ENCODE measurements at places on chromosomes 16 and 17.
A peak's percentile ranks its signal among the peaks of the same experiment; 100 is the strongest.

GRCh38 chr17:1606352-1606985 lies 22.2 kb downstream of the SLC43A2 start:
- DNase-seq = no peak

DNA sequence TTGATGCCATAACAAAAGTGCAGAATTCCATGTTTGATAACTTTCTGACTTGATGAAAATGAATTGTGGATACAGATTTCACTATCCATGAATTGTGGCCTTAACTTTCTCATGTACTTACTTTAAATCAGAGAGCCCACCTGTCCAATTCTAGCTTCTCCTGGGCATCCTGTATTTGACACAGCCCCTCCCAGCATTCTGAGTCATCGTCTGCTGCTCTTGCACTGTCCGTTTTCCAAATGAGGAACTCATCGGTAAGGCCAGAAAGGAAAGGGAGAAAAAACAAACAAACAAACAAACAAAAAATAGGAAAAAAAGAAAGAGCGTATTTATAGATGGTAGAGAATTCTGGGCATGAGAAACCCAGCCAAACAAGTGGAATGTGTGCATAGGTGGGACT lies 361.6 kb downstream of the WWOX start:
- no peak for DNase-seq

DNA sequence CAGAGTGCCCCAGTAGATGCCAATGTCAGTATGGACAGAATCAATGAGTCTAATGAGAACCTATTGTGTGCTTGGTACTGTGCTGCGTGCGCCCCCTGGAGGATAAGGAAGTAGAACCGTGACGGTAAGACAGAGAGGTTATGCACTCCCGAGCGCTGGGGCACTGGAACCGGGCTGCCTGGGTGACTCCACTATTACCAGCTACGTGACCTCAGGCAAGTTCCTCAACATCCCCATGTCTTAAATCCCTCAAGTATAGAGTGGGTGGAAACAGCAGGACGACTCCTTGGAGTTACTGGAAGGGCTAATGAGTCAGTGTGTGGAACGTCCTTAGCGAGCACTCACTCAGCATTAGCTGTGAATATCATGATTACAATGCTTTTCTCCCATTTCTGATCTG lies 16.2 kb downstream of the CHST4 start:
- DNase-seq = peak; percentile 8

- no peak for DNase-seq
These were observed 17.2 kb downstream of the MRC2 start for GRCh38 chr17:62644487-62645173.

DNA sequence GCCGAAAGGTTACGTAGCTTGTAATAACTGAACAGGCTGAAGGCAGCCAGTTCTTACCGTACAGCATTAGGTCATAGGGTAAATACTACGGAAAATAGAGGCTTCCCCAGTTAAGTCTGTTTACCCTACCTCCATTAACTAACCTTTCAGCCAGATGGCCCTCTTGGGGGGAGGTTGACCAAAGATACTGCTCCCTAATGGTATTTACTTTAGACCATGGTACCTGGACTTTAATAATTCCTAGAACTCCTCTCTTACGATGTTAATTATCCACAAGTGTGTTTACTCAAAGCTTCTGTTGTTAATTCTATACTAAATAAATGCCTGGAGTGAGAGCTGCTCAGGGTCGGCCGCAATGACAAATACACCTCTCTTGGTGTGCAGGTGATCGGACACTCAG lies 9.8 kb upstream of the ADAT1 start:
- DNase-seq = no peak

GRCh38 chr16:26175944-26176343 lies 484.2 kb downstream of the HS3ST4 start:
- no peak for DNase-seq

DNA sequence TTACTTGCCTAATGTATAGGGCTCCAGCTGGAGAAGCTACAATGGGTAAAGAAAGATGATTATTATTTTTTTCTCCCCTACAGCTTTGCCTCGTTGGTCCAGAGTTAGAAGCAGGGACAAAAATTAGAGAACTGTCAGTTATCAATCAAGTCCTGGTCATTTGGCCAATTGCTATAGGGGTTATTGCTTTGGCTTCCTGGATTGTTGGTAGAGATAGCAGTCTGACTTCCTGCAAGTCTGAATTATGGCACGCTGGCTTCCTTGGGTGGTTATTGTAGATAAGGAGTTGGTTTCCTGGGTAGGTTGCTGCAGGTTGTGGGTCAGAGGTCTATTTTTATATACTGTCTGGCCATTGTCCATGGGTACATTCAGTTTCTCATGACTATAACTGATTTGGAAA lies 84.7 kb upstream of the ELAC2 start:
- no peak for DNase-seq

DNA sequence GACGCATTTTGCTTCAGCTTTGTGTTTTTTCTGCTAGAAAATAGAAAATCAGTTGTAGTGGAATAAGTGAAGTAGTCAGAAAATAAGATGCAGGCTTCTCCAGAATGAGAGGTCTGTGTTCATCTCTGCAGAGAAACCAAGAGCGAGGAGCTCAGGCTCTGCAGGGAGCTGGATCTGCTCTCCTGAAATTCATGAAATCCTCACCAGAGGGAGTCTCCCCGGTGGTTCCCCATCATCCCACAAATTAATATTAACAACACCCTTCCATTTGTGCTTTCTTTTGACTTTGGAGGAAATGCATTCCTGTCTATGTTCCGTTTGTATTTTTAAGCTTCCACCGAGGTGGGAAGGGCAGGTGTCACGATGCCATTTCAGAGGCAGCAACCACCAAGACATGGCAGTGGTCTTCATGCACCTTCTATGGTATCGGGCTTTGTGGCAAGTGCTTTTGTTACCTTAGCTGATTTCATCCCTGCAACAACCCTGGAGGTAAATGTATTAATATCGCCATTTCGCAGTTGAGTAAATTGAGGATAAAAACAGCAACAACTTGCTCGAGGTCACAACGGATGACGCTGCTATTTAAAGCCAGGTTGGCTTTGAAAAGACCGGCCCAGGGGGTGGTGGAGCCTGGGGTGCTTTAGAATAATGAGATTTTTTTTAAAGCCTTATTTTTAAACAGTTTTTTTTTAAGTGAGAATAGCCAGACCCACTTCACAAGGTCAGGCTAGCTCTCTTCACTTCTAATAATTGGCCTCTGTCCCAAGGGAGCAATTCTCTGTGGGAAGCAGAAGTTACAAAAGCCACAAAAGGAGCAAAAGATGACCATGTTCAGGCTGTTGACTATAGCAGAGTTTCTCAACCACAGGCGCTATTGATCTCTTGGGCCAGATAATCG lies 367.6 kb upstream of the ERCC4 start:
- DNase-seq = no peak

GRCh38 chr16:85750827-85751697 lies at the start of gene C16orf74:
C16orf74 (minus strand) TSS chr16:85751096; CDS start chr16:85735217, 15,879 bp downstream.
- DNase-seq = no peak

DNA sequence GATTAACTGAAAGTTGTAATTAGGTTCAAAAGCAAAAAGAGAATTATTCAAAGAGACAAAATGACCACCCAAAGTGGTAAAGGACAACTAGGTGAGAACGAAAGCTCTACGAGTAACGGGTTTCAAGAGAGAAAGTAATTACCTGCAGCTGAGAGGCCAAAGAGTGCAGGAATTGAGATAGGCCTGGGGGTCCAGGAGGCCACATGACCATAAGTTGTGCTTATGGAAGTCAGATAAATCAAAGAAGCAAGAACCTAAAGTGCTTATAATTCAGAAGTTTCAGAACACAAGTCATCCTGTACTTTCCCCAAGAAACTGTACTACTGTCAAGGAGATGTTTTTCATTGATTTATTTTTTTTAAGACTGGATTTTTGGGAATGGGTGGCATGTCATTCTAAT lies 91.1 kb downstream of the TANGO6 start:
- no peak for DNase-seq

DNA sequence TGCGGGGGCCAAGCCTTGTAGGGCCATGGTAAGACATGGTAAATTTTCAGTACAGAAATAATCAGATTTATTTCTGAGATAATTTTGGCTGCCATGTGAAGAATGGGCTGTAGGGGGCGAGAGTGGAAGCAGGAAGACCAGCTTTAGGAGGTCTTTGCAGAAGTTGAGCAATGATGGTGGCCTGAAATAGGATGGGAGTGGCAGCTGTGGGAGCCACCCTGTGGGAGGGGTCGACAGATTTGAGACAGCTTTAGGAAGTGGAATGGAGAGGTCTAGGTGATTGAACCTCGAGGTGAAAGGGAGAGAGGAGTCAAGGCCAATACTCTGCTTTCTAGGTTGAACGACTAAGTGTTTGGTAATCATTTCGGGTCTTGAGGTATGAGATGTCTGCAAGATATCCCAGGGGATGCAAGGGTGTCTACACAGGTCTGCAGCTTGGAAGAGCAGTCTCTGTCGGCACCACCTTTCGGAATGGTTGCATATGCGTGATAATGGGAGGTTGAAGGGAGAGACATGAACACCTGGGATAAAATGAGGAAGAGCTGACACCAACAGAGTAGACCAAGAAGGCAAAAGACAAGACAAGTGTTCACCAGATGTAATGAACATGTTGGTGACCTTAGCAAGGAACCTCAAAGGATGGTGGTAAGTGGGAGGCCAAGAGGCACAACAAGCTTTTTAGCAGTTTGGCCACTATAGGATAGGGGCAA lies 4.2 kb upstream of the ATXN7L3 start:
- no peak for DNase-seq

GRCh38 chr17:50172130-50172529 lies 6.3 kb downstream of the SGCA start:
- DNase-seq = no peak

DNA sequence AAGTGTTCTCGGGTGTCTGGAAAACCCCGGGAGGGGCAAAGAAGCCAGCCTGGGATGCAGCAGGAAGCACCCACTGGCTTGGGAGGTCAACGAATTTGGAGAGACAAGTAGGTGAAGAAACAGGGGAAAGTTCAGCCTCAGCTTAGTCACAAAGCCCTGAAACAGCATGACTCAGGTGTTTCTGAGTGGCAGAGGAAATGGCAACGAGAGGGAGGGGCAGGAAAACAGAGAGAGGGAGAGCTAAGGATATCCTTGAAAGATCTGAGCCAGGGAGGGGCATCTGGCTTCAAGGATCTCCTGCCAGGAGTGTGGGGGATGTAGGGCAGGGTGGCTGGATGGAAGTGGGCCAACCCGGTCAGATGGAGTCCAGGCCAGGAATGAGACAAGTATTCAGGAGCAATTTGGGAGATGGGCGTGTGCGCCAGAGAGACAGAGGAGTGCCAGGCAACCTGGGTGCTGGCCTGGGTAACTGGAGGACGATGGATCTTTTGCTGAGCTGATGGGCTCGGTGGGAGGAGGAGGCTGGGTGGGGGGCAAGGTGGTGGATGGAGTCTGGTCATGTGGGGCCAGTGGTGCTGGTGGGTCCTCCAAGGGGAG lies 27.2 kb downstream of the ABCC3 start:
- no peak for DNase-seq

DNA sequence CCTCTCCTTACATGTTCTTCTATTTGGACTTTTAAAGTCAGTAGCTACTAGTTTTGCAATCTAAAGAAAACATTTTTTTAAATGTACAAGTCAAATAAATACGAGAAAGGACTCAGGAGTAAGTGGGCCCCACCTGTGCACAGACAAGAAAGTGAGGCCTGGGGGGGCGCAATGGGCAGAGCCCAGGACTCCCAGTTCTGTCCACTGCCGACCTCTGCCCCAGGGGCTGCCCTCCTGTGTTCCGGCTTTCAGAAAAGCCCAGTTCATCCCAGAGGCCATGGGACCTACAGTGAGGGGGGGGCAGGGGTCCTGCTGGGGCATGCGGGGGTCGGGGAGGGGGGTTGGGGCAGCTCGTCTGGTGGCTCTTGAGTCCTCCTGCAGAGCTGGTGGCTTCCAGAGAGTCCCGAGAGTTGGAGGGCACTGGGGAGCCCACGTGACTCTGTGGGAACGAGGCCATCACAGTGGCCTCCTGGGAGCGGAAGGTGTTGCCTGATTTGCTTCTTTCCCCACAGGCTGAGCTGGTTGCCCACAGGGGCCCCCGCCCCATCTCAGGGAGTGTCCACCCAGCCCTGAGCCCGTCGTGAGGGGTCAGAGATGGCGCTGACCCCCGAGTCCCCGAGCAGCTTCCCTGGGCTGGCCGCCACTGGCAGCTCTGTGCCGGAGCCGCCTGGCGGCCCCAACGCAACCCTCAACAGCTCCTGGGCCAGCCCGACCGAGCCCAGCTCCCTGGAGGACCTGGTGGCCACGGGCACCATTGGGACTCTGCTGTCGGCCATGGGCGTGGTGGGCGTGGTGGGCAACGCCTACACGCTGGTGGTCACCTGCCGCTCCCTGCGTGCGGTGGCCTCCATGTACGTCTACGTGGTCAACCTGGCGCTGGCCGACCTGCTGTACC lies 2.4 kb downstream of the UTS2R start:
- no peak for DNase-seq

GRCh38 chr17:79779084-79779529 lies 1.2 kb downstream of the CBX2 start:
- no peak for DNase-seq

DNA sequence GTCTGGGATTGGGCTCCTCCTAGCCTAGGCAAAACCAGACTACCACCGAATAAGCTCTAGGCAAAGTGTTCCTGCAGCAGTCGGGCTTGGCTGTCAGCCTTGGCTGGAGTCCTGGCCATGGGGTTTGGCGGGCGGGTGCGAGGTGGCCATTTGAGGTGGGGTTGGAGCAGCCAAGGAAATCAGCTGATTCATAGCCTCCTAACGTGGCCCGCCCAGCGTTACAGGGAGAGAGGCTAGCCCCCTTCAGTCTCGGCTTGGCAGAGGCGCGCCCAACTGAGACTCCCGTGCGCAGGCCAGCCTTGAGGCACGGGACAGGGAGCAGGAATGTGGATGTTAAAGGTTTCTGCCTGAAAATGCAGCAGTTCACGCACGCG lies 1.9 kb downstream of the PMP22 start:
- DNase-seq = no peak

- no peak for DNase-seq
These were observed 76.6 kb upstream of the TNRC6A start for GRCh38 chr16:24652803-24653202.

GRCh38 chr16:31467151-31467773 lies 4.7 kb upstream of the TGFB1I1 start:
- no peak for DNase-seq

- DNase-seq = no peak
These were observed 965 bp upstream of the TMC6 start for GRCh38 chr17:78129351-78130089.

DNA sequence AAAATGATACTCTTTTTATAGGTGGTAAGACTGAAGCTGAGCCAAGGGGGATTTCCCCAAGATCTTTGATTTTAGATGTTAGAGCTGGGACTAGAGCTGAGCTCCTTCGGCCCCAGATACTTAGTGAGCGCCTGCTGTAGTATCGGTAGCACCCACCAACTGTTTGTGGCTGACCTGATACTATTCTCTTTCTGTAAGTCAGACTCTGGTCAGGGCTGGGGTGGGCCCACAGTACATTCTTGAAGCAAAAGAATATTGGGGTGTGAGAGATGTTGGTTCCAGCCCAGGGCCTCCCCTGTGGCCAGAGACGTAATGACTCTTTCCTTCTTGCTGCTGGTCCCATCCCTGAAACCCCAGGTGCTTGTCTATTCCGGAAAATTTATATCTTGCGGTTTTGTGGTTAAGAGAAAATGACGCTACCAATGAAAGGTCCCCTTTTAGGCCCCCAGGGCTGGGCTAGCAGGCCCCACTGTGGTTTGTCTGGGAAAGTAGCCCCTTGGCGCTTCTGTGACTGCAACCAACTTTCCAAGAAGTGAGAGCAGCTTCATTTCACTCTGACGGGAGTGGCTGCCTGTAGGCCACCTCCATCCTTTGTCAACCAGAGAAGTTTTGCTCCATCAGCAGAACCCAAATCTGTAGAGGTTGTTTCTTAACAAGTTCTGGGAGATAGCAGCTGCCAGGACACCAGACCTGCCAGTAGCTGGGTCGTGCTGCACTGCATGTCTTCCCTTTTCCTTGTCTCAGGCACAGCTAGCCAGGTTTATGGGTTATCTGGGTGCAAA lies 86.4 kb upstream of the LGALS9 start:
- DNase-seq = no peak

- DNase-seq = no peak
These were observed 15.4 kb downstream of the SMTNL2 start for GRCh38 chr17:4599505-4600281.
